Amygdala (tissue), 56 donors: ENCODE measurements at places on chromosomes 3 and 15.

DNA sequence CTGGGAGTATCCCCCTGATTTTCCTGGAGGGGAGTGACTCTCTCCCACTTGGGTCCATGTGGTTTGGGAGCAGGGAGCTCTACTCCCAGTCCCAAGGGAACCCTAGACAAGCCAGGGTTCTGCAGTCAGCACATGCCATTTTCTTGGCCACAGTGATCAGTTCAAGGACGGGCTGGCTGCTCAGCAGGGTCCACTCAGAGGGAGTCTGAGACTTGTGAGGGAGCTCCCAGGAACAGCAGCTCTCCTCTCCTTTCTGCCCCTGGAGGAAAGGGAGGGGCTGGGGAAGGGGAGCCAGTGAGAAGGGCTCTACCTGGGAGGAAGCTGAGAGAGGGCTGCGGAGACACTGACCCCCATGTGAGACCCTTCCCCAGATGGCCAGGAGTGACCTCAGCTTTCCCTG, 29.1 kb upstream of the LMCD1 start:
- DNase-seq: no peak

DNA sequence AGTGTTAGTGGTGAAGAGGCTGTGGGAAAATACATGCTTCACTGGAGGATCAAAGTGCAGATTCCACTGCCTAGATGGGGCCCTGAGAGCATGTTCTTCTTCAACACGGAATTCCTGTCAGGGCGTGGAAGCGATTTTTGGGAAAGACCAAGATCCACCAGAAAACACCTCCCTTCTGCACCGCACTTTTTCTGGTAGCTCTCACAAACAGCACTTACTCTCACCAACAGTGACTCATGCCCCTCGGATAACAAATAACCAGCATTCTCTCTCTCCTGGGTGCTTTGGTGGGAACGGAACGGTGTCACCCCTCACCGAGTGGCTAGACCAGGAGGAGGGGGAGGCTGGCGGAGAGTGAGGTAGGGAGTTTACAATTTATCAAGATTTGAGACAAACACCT, 40.1 kb downstream of the ADAMTSL3 start:
- no peak for DNase-seq

DNA sequence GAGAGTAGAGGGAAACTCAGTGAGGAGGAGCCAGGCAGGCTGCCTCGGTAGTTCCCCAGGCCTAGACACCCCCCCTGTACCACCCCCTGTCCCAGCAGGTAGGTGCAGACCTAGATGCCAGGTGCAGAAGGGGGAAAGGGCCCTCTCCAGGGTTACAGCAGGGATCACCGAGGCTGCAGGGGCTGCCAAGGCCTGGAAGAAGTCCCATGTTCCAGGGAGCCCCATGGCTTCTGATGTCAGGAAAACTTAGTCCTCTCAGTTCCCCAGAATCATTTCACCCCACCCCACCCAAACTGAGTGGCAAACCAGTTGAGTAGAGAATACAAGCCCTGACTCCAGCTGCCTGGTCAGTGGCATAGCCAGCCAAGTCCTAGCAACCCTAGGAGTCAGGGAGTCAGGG, 7.4 kb upstream of the SEMA3B start:
- no peak for DNase-seq

GRCh38 chr3:47573190-47574172, 5.2 kb downstream of the CSPG5 start:
- DNase-seq: no peak

DNA sequence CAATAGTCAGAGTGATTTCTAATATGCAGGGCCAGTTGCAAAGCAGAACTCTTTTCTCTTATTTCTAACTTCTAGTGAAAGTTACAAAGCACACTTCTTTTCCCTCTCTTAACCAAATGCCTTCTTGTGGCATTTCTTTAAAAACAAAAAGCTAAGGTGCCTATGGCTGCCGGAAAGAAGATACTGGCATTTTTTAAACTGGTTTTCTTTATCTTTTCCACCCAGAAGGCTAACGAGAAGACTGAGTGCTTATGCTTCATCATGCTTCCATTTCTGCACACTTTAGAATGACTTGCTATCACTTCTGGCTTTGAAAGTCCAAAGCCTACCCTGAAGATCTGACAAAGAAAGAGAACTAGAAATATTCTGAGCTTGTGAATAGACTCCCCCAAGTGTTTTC, 141.3 kb downstream of the P2RY1 start:
- DNase-seq: no peak

GRCh38 chr15:39364721-39365120, 216.2 kb upstream of the THBS1 start:
- no peak for DNase-seq
